ENCODE measurements at places on chromosomes 6 and 20.

GRCh38 chr6:160041608-160042007 is 72.7 kb downstream of the IGF2R start:
- peak overlapping the region; percentile 44 for H3K27ac ChIP-seq
- no peak overlapping the region for H3K4me3 ChIP-seq
- H3K36me3 ChIP-seq, result peaks cover 61% of the 10 kb centered on the region
- H3K4me1 ChIP-seq, result peaks cover 5% of the 10 kb centered on the region
- no peaks in the 10 kb centered on the region for H3K27me3 ChIP-seq

DNA sequence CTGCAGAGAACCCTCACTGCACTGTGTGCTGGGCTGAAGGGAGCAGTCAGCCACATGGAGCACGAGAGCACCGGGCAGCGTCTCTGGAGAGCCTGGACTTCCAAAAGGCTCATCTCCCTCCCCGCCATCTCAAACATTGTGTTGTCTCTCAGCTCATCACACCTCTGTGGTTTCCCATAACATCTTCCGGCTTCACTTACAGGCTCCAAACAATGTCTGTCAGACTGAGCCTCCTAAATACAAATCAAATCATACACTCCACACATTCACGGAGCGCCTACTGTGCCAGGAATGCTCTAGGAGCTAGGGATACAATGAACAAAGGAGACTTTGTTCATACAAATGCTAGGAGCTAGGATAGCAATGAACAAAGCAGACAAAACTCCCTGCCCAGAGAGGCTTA is 398.0 kb downstream of the RNGTT start:
- H3K27me3 ChIP-seq, result no peaks in the 10 kb centered on the region
- DNase-seq, result no peak
- no peak overlapping the region for H3K4me3 ChIP-seq
- H3K27ac ChIP-seq, result no peak overlapping the region

GRCh38 chr6:71419217-71420094 is 130.8 kb downstream of the OGFRL1 start:
- no peaks in the 10 kb centered on the region for H3K4me1 ChIP-seq
- no peak overlapping the region for H3K4me3 ChIP-seq

DNA sequence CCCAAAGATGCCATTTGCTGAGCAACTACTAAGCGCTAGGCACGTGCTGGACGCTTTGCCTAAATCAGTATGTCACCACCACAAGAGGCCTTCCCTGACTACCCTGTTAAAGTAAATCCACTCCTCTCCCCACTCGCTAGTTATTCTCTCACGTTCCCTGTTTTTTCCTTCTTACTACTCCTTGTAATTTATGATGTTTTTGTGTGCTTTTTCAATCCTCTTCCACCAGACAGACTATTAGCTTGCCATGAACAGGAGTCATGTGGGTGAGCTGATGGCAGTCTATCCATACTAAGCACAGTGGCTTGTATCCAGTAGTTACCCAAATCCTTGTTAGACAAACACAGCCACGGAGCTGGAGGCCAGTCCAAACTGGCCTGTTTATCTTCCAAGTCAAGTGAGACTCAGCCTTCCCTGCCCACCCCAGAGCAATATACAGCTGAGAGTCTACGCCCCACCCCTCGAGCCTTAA is 41.2 kb downstream of the C6orf132 start:
- no peaks in the 10 kb centered on the region for H3K36me3 ChIP-seq
- no peak overlapping the region for H3K4me3 ChIP-seq
- H3K4me1 ChIP-seq, result peaks cover 6% of the 10 kb centered on the region
- H3K27me3 ChIP-seq, result no peaks in the 10 kb centered on the region

- no peak overlapping the region for H3K27ac ChIP-seq
- no peak for DNase-seq
- peaks cover 38% of the 10 kb centered on the region for H3K27me3 ChIP-seq
- H3K4me1 ChIP-seq, result peaks cover 13% of the 10 kb centered on the region
- no peaks in the 10 kb centered on the region for H3K36me3 ChIP-seq
- no peak overlapping the region for H3K4me3 ChIP-seq
Measured at GRCh38 chr6:41370488-41371111, 35.2 kb downstream of the NCR2 start.

Data from CD8-positive, alpha-beta memory T cell (primary cell).